ENCODE measurements at places on chromosomes 3 and 15. TPM values are rescaled to one million over a fixed set of nuclear protein-coding genes. Genes with fewer than 3 reads are reported as not detected.

The PLSCR2 gene
- 0.85 TPM for total RNA-seq

DNA sequence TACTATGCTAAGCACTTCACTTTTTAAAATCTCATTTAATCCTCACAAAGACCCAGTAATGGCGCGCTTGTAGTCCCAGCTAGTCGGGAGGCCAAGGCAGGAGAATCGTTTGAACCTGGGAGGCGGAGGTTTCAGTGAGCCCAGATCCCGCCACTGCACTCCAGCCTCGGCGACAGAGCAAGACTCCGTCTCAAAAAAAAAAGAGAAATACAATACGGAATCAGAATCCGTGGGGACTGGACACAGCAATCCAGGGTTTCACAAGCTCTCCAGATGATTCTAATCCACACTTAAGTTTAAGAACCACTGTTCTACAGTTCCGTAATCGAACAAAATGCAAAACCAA is 426 bp upstream of the SUMF1 start:
- no peak for DNase-seq

GRCh38 chr3:114627770-114628169 is 333.9 kb downstream of the TIGIT start:
- DNase-seq, result no peak

DNA sequence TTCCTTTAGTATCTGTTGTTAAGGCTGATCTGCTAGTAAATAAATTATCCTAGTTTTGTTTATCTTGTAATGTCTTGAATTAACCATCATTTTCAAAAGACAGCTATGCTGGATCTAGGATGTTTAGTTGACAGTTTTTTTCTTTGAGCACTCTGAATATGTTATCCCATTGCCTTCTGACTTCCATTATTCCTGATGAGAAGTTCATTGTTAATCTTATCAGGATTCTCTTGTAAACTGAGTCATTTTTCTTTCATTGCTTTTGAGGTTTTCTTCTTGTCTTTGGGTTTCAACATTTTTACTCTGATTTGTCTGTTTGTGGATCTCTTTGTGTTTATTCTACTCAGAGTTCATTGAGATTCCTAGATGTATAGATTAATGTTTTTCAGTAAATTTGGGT is 157.7 kb downstream of the WNT7A start:
- no peak for DNase-seq

DNA sequence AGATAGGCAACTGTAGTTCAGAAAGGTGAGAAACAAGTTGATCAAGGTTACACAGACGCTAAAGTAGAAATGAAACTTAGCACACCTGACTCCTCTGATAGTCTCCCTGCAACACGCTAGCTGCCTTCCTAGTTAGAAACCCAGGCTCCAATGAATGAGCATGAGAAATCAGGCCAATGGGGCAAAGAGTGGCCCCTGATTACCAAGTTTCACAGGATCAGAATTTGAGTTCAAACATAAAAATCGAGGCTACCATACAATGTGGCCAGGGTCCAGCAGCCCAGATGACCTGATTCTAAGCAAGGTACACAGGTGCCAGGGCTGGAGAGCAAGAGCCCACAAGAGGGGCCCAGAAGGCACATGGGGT is 7.7 kb downstream of the PLD1 start:
- no peak for DNase-seq

DNA sequence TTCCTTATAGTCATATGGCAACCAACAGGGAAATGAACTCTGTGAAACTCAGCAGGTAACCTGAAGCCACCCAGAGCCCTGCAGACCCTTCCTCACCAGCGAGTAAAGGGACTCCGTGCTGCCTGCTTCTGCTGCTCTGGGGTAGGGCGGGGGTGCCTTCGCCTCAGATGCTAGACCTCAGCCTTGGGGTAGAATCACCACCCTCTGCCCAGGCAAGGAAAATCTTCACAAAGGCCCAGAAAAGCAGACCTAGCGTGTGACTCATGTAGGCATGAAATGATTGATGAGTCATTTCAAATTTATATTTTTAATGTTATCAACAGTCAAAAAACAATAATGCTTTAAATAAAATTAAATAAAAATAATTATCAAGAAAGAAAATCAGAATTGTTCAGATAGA is 6.6 kb downstream of the STIMATE start:
- DNase-seq, result no peak

GRCh38 chr3:102030661-102031060 is 181.3 kb downstream of the NFKBIZ start:
- no peak for DNase-seq

Data from urinary bladder (tissue), 4 donors.